Right cardiac atrium (tissue), 5 donors: ENCODE measurements at places on chromosomes 1 and 21. TPM values are rescaled to one million over a fixed set of nuclear protein-coding genes. Genes with fewer than 3 reads are reported as not detected.

Gene PTPN7
- 0.29 TPM for polyA plus RNA-seq

Gene ZC3H11A
- polyA plus RNA-seq = 33.4 TPM

Gene PRMT2
- 42.5 TPM for polyA plus RNA-seq

Gene NUAK2
- polyA plus RNA-seq = 0.86 TPM

Gene ERICH3
- 0.07 TPM for polyA plus RNA-seq

Gene DAP3
- 91.9 TPM for polyA plus RNA-seq

Gene PRKACB
- 21.0 TPM for polyA plus RNA-seq

Gene CYYR1
- polyA plus RNA-seq = 18.6 TPM

Gene TLR5
- polyA plus RNA-seq = 1.9 TPM

Gene C1QTNF12
- 0.36 TPM for polyA plus RNA-seq

Gene ADARB1
- polyA plus RNA-seq = 9.1 TPM

DNA sequence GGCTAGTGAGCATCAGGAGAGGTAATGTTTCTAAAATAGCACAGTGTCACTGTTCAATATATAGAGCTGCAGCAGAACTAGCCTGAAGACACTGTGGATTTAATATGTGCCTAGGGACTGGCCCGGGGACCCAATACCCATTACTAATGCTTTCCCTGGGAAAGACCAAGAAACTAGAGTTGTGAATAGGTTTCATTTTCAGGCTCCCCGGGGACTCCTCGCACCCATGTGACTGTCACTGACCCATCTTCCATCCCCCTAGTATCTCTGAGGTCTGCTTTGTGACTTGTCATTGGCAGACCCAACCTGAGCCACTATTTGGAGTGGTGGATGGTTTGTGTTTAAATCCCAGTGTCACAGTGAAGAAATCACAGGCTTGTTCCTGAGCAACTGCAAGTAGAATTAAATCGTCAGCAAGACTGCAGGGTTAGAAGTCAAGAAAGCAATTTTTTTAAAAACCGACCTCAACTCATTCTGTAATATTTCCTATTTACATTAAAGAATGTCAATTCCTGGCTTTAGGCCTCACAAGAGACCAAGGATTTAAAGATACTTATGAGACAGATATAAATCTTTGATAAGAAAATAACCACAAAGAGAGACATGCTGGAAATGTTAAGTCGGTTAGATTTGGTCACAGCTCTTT is 130.0 kb upstream of the TNR start:
- no peak for DNase-seq

GRCh38 chr1:23567996-23568607 is 8.8 kb upstream of the ID3 start:
- no peak for DNase-seq

GRCh38 chr1:21900766-21901472 is 36.2 kb downstream of the HSPG2 start:
- DNase-seq = no peak

GRCh38 chr1:244651956-244652622 is 837 bp upstream of the DESI2 start:
- no peak for DNase-seq

GRCh38 chr1:236938760-236939159 is 65.5 kb downstream of the MT1HL1 start:
- DNase-seq = no peak

GRCh38 chr1:151972542-151973248 is 21.0 kb downstream of the S100A10 start:
- peak; percentile 28 for DNase-seq

DNA sequence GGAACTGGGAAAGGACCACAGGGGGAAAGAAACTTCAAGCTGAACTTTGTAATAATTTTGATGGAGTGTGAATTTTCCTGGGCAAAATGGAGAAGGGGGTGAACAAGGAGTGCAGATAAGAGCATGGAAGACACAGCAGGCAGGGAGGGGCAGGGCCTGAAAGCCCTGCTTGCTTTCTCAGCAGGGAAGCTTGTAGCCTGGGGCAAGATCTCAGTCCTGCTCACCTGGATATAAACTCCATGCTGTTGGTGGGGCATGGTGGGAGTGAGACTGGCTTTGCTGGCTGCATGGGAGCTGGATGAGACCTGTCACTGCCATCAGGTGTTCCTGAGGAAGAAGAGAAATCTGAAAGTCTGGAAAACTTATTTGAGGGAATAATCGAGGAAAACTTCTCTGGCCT is 58.7 kb upstream of the RC3H1 start:
- no peak for DNase-seq

DNA sequence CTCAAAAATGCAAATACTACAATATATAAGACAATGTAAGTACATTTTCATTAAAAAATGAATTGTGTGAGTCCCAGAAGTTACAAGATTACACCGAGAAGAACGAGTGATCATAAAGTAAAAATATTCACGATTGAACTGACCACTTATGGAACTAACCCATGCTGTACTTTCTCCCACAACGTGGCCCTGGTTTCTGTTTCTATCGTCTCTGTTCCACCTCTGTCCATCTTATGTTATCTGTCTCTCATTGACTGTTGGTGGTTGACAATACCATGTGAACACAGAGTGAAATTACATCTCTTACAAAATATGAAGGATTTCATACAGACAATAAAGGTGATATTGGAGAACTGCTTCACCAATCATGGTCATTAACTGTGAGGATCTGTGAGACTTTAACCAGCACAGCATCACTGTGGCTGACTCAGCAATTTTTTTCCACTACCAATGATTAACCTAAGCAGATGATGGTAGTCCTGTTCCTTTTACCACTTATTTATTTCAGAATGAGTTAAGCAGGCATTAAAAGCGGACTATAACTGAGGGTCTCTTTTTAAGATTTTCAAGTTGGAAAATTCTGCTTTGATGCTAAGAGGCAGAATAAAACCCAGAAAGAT is 165.1 kb downstream of the TGFB2 start:
- no peak for DNase-seq

DNA sequence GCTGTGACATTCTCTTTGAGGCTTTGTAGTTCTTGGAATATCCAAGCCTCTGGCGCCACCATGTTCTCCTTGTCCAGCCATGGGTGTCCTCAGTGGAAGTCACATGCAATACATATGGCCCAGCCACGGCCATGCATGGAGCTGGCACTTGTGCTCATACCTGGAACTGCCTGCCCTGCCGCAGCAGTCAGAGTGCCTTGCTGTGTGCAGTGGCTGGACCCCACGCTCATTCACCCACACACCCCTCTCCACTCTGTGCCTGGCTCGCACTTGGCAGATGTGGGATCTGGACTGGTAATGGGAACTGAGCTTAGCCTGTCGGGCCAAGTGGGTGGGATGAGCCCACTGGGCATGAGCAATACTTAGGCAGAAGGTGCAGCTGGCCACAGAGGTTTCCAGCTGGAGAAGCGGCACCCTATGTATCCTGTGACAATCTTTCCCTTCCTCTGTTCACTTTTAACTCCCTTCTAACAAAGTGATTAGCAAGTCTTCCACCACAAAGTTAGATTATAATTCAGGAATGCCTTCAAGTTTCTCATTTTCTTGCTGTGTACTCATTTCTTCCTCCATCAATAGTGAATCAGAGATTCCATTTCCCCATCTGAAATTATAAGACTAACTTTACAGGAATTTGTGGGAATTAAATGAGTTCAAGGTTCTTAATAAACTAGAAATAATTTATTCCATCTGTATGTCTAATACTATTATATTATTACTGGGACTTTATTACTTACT is 351.6 kb upstream of the NCAM2 start:
- peak; percentile 47 for DNase-seq

DNA sequence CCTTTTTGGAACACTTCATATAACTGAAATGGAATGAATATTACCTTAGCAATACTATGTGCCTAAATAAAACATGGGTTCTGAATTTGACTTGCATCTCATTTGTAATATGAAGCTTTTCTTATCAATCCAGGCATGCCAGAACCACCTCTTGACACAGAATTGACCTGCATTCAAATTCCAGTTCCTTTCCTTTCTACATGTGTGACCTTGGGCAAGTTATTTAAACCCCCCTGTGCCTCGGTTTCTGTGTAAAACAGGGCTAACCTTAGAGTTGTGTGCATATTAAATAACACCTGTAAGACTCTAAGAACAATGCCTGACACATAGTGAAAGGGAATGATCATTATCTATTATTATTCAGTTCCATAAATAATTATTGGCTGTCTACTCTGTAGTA is 2.0 kb upstream of the NOS1AP start:
- no peak for DNase-seq

GRCh38 chr1:236181059-236181458 is 38.7 kb downstream of the GPR137B start:
- no peak for DNase-seq

- peak; percentile 41 for DNase-seq
Observed at GRCh38 chr1:9366298-9366697, 73.6 kb downstream of the SPSB1 start.

GRCh38 chr1:8096105-8097011 is 70.2 kb upstream of the ERRFI1 start:
- DNase-seq = no peak

- DNase-seq = no peak
Observed at GRCh38 chr1:226523646-226524406, 24.7 kb upstream of the STUM start.

DNA sequence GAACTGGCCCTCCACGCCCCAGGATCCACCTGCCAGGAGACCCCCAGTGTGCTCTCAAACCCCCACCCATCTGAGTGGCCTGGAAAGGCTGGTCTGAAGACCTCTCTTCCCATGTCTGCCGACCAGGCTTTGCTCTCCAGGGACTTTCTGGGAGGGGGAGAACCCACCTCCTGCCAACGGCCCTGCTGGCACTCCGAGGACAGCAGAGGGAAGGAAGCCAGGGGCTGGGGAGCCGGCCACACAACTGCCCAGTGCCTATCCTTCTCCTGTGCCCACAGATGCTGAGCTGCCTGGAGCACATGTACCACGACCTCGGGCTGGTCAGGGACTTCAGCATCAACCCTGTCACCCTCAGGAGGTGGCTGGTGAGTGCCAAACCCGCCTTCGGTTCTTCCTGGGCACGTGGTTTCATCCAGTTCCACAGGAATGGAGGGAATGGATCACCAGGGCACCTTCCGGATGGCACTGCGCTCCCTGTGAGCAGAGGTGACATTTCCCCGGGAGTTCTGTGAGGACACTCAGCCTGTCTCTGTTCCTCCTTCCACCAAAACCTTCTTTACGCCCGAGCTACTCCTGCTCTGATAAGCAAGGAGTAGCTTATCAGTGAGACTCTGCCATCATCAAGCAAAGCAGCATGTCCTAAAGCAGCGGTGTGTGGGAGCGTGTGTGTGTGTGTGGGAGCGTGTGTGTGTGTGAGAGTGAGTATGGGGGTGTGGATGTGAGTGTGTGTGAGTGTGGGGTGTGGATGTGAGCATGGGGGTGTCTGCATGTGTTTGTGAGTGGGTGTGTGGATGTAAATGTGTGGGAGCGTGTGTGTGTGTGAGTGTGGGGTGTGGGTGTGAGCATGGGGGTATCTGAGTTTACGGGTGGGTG is 105.5 kb downstream of the PDE9A start:
- no peak for DNase-seq

DNA sequence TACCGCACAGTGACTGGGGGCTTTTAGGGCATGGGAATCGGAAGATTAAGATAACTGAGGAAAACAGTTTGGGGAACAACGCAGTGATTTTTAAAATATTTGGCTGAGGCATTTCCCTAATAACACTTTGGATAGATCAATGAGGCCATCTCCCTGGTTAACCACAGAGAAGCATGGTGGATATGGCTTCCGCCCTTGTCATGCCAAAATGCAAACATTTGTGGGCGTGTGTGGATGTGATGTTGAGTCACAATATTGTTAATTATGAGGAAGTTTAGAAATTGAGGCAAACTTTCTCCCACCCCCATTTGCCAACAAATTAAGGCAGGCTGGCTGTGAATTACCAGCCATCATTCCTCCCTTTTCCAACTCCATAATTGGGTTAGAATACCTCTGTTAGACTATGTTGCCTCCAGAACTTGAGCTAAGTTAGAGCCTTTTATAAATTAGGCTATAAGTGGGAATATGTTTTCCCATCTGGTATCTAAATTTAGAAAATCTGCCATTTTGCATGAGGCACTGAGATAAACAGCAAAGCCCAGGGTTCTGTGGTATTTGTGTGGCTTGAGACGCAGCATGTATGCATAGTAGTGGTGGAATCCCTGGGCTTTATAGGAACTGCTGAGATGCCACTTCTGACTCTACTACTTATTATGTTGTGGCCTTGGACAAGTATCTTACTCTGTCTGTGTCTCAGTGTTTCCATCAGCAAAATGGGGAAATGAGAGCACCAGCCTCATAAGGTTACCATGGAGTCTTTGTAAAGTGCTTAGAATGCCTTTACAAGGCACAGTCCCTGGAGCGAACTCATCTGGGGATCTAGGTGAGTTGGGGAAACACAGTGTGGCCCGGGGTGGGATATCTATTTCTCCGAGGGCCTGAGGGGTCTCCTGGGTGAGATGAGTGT is 154.6 kb downstream of the C1orf94 start:
- no peak for DNase-seq

DNA sequence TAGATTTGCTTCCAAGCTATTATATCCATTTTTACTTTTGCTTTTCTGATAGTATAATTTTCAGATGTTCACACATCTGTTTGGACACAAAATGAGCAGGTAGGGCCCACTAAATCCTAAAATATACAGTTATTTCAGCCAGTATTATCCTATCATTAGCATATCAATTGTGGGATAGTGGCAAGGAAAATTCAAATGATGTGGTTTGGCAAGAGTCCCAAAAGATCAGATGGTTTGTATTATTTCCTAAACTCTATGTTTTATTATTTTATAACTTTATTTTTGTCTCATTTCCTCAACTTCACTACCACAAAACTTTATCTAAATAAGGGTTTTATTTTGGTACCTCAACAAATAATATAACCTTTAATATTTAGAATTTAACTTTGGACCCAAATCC is 1659.6 kb downstream of the NCAM2 start:
- DNase-seq = no peak

- no peak for DNase-seq
Observed at GRCh38 chr1:53604291-53604919, 134.6 kb downstream of the GLIS1 start.

DNA sequence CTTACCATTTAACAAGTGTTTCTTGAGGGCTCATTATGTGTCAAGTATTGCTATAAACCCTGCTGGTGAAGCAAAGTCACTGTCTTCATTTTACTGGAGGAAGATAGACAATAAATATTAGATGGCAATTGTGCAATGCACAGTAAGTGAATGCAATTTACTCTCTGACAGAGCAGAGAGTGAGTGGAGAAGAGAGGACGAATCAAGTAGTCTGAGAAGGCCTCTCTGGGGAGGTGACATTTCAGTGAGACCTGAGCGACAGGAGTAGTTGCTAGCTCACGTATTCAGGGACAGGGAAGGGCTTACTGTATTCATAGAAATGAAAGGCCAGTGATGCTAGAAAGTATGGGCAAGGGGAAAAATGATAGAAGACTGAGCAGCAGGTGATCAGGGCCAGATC is 1.2 kb upstream of the NMNAT2 start:
- no peak for DNase-seq

- peak; percentile 78 for DNase-seq
Observed at GRCh38 chr1:21899987-21900386, 37.1 kb downstream of the HSPG2 start.

- peak; percentile 22 for DNase-seq
Observed at GRCh38 chr1:115506924-115507589, 134.7 kb upstream of the VANGL1 start.
